ENCODE measurements at places on chromosomes 6 and 20.

DNA sequence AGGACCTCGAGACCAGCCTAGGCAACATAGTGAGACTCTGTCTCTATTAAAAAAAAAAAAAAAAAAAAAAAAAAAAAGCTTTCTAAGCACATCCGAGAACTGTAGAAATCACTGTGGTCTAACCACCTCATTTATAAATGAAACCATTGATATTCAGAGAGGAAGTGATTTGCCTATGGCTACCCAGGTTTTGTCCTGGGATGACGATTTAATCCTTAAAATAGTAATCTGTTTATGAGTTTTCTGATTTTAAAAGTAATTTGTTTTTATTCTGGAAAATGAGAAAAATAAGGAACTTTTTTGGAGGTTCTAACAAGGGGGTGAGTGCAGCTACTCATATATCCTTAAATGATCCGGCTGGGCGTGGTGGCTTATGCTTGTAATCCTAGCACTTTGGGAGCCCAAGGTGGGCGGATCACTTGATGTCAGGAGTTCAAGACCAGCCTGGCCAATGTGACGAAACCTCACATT lies 6.5 kb upstream of the BTN3A2 start:
- no peak for DNase-seq

DNA sequence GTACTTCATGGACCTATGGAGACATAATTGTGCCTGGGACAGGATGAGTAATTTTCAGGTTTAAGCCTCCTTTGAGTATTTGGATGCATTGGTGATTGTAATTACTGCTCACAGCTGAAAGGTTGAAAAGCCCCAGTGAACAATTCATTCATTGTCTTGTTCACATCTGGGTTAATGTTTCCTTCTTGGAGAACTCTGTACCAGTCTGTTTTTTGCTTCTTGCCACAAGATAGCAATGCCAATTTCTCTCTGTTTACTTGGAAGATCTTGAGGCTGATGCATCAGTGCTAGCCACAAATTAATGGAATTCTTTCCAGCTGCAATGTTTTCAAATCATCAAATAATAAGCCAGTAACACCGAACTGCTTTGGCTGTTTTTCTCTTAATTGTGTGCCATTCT lies 207.8 kb downstream of the BMP2 start:
- no peak for DNase-seq

DNA sequence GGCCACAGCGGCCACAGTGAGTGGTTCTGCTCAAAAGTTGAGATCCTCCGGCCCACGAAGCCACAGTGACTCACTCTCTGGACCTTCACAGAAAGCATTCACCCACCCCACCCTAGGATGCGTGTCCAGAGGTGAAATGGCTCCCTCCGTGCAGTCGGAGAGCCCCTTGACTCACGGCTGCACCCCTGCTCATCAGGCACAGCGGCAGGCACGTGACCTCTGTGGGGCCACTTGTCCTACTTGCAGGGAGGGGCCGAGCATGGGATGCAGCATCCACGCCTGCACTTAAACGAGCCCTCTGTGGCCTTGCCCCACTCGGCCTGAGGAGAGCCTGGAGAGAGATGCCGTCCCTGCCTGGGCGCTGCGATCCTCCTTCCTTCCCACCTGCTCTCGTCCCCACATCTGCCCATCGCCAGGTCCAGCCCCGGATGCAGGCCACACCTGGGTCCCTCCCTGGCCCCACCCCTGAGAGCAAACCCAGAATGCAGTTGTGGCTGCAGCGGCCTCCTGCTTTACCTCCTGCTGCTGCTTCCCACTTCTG lies 28.7 kb downstream of the NTSR1 start:
- no peak for DNase-seq

DNA sequence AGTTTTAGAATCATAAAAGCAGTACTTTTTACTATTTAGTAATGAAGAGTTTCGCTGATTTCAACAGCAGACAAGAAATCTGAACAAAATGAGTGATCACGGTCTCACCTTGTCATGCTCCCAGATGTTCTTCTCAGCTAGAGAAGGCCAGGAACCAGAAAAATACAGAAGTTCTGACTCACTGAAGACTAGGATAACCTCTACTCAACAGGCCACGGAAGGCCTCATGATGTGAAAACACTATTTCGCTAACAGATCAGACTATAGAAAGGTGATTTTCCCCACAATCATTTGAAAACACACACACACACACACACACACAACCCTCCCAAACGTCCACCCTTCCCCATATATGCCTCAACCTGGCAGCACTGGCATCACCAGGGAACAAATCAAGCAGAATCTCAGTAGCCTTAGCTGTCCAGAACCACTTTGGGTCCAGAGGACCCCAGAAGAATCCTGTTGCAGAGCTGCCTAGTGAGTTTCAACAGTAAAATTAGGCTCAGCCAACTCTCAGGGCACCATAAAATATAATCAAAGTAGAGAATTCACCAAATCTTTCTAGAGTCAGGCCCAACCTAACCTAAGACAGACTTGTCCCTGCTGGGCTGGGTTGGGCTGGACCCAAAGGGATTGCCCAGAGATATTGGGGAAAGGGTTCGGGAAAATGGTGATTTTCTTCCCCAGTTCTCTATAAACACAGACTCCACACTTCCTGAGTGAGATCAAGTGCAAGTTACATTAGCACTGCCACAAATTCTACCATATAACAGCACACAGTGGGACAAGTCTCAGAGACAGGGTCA lies 7.9 kb downstream of the EXOC2 start:
- no peak for DNase-seq

- no peak for DNase-seq
These were observed 12.8 kb downstream of the CALHM5 start for GRCh38 chr6:116524236-116524635.

DNA sequence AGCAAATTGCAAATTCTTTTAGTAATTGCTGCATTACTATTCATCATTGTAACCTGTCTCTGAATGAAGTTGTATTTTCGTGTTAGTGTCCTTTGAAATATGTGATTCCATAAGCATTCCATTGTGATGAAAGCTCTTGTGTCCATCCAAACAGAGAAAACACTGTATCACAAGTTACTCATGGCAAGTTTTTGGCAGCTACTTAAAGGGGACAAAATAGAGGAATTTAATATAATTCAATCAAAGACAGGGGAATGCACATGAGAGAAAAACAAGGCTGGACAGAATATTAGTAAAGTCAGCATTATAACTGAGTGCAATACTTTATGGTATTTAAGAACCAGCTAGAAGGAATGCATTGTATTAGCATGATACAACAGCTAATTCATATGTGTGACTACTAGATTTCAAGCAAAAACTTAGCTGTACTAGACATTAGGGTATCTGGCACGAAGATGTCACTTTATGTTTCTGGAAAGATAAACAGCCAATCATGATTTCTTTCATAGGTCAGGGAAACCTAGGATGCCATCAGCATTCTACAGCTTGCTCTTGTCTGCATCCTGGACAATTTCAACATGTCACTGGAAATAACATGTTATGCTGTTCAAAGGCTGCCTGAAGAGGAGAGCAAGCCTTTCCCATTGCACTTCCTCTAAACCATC lies 270.6 kb upstream of the MARCKS start:
- DNase-seq = no peak
